ENCODE measurements at places on chromosomes 11 and 22.

- no peak for DNase-seq
Observed at GRCh38 chr11:70064726-70065317, 13.3 kb upstream of the ANO1 start.

DNA sequence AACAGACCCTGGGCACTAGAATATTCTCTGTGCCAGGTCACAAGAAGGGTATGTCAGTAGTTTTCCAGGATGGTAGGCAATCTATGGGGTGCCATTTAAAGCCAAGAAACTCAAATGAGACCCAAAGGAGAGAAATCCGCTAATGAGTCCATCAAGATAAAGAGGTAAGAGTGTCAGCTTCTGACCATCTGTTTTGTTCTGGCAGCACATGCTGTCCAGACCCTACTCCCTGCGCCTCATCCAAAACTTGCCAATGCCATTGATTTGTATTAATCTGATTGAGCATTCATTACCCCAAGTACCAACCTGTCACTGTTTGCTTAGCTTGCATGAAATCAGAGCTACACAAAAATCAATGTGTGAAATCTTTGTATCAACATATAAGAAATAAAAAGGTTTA is 229.0 kb downstream of the BLID start:
- DNase-seq: no peak

DNA sequence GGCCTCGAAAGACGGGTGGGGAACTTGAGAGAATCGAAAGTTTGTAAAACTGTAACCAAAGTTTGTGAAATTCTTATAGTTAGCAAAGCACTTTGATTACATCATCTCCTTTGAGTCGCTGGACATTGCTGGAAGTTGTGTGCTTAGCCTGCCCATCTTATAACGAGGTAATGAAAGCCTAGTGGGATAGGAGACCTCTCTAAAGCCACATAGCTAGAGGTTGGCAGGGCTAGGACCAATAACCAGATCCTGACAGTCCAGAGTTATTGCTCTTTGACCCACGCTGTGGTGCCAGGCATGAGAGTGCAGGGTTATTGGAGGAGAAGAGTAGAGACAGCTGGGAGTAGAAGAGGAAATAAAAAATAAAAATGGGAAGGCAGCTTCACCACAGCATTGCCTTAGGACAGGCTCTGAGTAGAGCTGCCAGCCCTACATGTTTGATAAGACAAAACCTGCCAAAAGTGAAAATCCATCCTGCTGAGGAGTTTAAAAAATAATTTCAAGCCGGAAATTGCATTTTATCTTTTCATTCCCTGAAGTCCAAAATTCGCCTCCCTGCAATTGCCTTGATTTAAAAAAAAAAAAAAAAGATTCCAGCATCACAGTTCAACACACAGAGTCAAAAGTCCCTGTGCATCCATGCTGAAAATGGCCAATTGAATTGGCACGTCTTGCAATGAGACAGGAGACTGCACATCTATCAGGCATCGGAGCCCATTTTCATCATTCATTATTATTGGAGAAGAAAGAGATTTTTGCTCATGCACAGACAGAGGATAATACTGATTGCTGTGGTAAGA is 225.5 kb upstream of the POU2AF2 start:
- DNase-seq: no peak

GRCh38 chr22:38956551-38956950 is 858 bp upstream of the APOBEC3A start:
- DNase-seq: no peak

- DNase-seq: no peak
Observed at GRCh38 chr11:44837661-44838060, 110.9 kb downstream of the TSPAN18 start.

DNA sequence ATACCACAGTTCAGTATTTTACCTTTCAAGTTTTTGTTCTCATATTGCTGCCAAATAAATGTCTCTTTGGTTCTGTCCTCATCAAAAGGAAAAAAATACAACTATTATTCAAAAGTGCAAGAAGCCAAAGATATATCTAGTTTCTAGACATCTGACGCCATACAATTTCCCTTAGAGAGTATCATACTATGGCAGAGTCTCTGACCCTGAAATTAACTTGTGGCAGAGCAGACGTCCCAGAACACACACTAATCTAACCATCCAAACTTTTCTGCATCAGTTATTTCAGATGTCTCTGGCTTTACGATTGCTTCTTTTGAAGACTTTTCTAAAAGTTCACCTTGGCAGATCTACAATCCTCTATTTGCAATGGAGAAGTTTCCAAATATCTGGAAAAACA is 2.7 kb downstream of the OR51T1 start:
- DNase-seq: no peak

- no peak for DNase-seq
Observed at GRCh38 chr22:46674367-46674781, 54.2 kb downstream of the GRAMD4 start.

DNA sequence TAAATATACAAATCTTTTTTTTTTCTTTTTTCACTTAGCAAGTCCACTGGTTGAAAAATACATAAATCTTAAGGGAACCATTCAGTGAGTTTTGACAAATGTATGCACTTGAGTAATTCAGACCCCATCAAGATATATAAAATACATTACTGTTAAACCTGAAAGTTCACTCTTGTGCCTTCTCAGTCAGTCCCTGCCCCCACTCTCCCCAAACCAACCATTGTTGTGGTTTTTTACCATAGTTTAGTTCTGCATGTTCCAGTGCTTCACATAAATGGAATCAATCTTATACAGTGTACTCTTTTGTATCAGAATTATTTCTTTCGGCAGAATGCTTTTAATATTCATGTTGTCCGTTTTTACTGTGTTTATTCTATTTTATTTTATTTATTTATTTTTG is 26.1 kb downstream of the RNF214 start:
- DNase-seq: no peak

DNA sequence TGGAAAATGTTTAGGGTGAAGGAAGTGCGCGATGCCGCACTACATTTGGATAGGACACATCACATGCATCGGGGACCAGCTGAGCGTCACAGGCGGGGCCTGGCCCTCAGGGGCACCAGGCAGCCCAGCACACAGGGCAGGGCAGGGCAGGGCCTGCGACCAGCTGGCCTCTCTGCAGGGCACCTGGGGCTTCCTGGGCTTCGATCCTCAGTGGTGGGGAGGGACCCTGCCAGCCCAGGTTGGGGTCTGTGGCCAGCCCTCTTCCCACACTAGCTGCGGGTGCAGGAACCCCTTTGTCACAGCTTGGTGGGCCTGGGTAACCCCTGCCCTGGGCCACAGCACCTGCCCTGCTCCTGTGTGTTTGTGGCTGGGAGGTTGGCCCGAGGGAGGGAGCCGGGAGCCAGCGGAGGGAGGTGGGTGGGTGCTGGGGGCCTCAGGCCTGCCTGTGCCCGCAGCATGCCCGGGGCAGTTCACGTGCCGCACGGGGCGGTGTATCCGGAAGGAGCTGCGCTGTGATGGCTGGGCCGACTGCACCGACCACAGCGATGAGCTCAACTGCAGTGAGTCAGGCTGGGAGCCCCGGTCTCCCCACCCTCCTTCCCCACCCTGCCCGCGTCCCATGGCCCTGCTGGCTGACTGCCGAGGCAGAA is 37.9 kb downstream of the ST14 start:
- DNase-seq: no peak

DNA sequence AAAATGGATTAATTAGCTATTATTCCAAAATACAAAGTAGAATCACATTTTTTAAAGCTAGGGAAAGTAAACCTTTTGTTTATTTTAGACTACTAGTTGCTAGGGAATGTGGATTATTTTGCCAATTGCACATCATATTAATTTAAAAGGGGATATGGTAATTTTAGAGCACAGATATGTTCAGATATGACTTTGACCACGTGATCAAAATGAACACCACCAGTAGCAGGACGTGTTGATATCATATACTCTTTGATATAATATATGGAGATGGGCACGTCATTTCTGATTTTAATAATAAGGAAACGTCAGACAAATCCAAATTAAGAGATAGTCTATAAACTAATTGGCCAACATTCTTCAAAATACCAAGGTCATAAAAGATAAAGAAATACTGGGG is 1188.3 kb upstream of the CNTN5 start:
- DNase-seq: no peak

GRCh38 chr22:39471381-39472141 is 14.7 kb downstream of the MGAT3 start:
- no peak for DNase-seq

DNA sequence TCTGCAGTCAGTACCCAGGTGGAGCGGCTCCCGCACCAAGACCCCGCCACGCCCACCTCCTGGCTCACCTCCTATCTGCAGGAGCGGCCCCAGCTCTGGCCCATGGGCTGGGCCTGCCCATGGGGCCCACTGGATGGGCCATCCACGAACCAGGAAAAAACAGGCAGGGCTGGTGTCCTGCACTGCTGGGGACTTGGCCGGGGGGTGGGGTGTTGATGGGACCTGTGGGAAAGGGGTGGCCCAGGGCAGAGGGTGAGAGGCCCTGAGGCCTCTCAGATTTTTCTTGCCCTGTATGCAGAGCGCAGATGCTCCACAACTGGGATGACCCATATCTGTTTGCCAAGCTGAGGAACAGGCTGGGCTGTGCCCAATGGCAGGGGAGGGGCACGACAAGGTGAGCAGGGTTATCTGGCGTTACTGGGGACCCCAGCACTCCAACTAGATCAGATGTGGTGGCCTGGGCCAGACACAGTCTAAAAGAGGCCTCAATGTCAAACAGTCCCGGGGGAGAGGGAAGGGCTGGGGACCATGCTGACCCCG is 2.7 kb upstream of the PIM3 start:
- DNase-seq: no peak

DNA sequence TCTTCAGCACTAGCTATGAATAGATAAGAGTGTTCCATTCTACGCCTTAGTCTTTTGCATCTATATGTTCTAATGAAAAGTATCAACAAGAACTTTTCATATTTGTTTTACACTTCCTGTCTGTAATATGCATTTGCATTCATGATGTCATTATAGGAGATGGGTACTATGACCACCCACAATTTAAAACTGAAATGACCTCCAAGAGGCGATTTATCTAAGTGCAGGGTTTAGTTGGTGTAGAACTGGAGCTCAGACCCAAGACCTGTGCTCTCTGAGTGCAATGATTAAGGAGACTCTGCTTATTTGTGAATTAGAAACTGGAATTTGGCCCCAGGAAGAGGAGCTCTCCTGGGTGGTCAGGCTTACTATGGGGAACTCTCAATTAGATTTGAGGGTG is 289.1 kb downstream of the ETS1 start:
- DNase-seq: no peak

DNA sequence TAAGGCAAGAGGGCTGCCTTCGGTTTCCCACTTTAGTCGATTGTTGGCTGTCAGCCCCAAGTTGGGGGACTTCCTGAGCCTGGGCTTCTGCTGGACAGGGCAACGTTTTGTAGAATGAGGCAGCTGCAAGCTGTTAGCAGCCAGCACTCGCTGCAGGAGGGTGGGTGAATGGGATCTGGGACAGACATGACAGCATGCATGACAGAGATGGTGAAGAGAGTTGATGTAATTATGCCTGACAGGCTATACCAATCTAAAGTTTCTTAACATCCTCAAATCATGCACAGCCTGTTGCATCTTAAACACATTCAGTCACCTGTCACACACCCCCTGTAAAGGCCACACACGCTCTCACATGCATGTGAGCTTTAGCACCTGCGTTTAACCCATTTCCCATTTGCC is 49.2 kb downstream of the CWC15 start:
- no peak for DNase-seq
